Posterior cingulate gyrus (tissue), 11 donors: ENCODE measurements at places on chromosomes 6 and 20.

DNA sequence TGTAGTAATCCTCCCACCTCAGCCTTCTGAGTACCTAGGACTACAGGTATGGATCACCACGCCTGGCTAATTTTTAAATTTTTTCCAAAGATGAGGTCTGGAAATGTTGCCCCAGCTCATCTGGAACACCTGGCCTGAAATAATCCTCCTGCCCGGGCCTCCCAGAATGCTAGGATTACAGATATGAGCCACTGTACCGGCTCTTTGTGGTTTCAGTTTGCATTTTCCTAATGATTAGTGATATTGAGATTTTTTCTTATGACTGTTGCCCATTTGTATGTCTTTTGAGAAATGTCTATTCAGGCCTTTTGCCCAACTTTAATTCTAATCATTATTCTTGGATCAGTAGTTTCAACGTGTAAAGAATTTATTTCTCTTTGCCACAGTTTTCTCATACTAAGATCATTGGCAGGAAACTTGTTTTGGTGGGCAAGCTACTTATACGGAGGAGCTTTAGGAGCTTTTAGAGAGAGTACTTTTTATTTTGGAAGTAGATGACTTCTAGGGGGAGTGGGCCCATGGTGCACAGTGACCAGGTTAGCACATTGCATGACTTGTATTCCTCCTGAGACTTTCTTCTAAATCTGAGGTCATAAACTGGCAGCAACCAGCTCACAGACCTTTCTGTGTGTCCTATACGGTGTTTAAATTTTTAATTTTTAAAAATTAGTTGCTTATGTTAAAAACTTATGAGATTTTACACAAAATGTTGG, 62.3 kb downstream of the STK4 start:
- DNase-seq = no peak

GRCh38 chr6:103335412-103335811, 1524.3 kb downstream of the HACE1 start:
- DNase-seq = no peak

DNA sequence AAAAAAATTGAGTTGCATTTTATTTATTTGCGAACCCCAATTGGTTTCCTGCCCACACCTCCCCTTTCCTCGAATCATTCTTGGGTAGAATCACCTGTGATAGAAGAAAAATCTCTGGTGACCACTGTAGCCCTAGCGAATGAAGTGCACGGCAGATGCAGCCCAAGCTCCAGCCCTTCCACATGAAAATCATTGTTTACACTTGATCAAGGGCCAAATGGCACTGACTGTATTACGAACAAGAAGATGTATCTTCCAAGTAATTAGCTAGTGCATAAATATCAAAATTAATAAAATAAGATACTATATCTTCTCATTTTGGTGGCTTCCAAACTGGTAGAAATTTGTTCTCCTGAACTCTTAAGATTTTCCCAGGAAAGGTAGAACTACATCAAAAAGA, 93.4 kb upstream of the ARID1B start:
- no peak for DNase-seq

GRCh38 chr6:93252930-93253329, 166.4 kb downstream of the EPHA7 start:
- DNase-seq = no peak

GRCh38 chr6:34657037-34657306, 39.6 kb downstream of the ILRUN start:
- no peak for DNase-seq

GRCh38 chr6:116764629-116764960, 924 bp downstream of the FAM162B start:
- no peak for DNase-seq
